ENCODE measurements at places on chromosomes 4 and X.

DNA sequence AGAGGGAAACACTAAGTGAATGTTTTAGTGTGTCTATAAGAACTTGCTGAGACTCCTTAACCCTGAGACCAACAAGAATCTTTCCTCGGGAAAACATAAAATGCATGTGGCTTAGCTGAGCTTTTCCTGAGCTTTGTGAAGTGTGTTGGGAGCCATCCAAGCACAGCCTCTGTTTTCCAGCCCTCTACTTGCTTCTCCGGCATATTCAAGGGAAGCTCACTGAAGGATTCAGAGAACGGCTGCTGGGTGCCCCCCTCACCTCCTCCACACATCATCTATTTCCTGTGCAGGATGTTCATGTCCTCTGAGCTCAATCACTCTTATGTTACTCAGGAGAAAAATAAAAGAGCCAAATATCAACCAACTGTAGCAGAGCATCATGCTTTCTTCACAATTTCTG lies 492.1 kb downstream of the IL15 start:
- DNase-seq = peak; percentile 18

DNA sequence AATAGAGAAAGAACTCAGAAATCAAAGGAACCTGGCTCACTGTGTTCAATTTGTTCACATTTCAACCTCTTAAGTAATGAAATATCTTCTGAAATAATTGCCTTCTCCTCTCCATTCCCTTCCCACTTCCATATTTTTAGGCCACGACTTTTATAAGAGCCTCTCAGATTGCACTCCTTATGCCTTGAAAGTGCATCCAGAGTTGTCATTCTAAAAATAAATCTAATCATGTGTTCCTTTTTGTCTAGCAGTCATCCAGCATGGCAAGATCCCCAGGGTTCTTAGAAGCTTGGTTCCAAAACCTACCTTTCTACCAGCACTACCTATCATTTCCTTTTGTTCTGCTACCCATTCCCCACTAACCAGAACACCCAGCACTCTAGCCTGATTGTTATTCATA lies 42.4 kb upstream of the RPA4 start:
- no peak for DNase-seq

- DNase-seq = peak; percentile 75
Observed at GRCh38 chrX:22135171-22135711, 103.1 kb downstream of the PHEX start.

- no peak for DNase-seq
Observed at GRCh38 chr4:73596001-73596400, 24.2 kb downstream of the RASSF6 start.

GRCh38 chrX:66053414-66053813 lies 13.5 kb upstream of the VSIG4 start:
- no peak for DNase-seq

DNA sequence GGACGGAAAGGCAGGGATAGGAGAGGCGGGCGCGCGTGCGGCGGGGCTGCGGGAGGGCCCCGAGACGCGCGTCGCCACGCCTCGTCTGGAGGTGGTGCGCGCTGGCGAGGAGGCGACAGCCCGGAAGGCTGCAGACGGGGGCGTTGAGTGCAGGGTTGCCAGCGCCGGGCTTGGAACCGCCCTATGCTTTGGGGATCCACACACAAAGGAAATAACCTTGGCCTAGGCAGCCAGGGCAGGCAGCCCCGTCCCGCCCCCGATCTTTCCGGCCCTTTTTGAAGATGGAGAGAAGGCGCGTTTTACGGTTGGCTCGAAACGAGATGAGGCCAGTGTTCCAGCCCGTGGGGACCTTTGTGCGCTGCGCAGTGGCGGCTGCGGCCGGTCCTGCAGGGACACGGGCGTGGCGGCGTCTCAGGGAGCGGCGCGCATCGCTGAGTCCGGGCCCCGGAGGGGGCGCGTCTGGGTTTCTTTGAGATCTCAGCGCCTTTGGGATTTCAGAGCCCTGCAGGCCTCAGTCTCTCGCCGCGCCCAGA lies 50.8 kb upstream of the TRIM2 start:
- DNase-seq = peak; percentile 25

GRCh38 chr4:825063-825970 lies 612 bp downstream of the CPLX1 start:
- DNase-seq = peak; percentile 16

DNA sequence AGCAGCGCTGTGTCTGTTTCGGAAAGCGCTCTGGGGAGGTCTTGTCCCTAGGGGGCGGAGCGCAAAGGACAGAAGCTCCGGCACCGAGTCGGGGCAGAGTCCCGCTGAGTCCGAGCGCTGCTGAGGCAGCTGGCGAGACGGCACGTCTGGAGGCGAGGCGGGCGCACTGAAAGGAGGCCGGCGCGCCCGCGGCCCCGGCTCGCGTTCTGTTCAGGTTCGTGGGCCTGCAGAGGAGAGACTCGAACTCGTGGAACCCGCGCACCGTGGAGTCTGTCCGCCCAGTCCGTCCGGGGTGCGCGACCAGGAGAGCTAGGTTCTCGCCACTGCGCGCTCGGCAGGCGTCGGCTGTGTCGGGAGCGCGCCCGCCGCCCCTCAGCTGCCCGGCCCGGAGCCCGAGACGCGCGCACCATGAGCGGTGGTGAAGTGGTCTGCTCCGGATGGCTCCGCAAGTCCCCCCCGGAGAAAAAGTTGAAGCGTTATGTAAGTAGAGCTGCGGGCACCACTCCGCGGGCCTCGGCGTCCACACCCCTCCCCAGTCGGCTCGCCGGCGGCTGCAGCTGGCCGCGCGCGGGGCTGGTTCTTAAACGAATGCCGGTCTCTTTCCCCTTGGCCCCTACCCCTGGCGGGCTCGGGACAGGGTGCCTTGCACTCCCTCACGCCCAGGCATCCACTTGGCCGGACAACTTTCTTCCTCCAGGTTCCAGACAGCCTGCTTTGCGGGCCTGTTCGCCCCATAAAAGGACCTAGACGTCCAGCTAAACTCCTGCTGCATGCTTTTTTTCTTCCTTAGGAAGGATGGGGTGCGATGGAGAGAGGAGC lies at the start of gene GAB1:
Gene GAB1, plus strand, starts transcription at position 96 of the 819 bp plus-strand sequence. Its CDS starts 313 bp downstream, at position 409.
- peak; percentile 78 for DNase-seq

- DNase-seq = peak; percentile 64
Observed at GRCh38 chr4:82989575-82990429, 20.8 kb downstream of the LIN54 start.

All from choroid plexus epithelial cell (primary cell).